NCI-H748 treated with DMSO at 0.1 percent for 48 hours (cell line): ENCODE measurements at places on chromosomes 16 and 17.
A peak's percentile ranks its signal among the peaks of the same experiment; 100 is the strongest.

GRCh38 chr17:75518983-75519537 lies 2.7 kb downstream of the TSEN54 start:
- DNase-seq: no peak

DNA sequence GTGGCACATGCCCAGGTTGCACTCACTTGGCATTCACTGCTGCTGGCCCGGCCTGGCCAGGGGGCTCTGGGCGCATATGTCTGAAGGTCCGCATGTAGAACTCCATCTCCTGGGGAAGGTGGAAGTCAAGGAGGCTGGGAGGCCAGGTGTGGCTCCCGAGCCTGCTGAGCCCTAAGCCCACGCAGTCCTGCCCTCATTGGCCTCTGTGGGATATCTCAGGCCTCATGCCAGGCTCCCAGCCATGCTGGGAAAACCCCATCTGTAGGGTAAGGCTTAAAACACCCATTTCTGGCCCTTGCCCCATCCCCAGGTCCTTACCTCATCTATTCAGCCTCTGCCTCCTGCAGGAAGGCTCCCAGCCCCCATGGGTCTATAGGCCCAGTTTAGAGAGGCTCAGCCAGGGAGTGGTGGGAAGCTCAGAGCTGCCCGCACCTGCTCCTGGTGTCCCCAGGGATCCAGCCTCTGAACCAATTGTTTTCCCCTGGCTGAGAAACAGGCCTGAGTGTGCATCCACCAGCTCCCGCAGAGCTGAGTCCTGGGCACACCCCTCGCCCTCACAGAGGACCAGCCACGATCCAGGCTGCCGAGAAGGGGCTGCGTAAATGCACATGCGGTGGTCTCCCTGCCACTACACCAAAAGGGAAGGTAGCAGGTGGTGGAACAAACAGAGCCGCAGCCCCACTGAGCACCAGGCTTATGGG lies 2.3 kb upstream of the TPPP3 start:
- DNase-seq: peak; percentile 69

DNA sequence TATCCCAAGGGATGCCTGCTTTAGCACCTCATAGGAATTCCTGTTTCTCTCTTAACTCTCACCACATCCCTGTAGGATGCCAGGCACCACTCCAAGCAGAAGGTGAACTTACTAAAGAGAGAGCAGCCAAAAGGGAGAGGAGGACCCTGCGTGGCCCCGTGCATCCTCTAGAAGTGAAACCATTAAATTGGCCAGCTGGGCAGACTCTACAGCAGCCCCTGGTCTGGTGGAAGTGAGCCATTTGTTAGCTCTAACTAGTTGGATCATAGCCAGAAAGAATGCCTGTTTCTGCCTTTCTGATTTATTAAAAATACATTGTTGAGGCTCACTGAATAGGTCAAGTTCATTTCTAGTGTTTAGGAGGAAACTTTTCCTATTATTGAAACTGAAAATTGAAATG lies 22.3 kb downstream of the TMEM11 start:
- DNase-seq: no peak

DNA sequence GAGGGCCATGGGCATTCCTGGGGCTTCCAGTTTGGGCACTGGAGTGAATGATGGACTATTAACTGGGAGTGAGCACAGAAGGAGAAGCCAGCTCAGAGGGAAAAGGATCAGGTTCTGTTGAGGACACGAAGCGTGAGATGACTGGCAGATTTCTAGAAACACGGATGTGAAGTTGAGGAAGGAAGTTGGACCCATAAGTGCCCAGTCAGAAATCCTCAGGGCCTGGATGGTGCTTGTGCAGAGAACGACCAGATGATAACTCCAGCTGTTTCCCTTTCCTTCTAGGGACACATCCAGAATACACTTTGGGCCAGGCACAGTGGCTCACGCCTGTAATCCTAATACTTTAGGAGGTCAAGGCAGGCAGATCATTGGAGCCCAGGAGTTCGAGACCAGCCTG lies 23.3 kb upstream of the ANKRD40CL start:
- DNase-seq: no peak

- no peak for DNase-seq
Measured at GRCh38 chr16:4433228-4433627, 7.6 kb downstream of the DNAJA3 start.

DNA sequence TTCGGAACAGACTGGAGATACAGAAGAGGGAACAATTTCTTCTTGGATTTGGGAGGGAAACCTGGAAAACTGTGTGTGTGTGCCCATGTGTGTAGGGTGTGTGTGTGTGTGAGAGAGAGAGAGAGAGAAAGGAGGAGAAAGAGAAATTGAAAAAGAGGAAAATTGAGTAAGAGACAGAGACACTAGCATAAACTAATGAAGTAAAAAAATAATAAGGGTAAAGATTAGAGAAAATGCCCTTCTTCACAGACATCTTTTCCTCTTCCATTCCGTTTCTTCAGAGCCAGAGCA lies 13.9 kb upstream of the HOXB2 start:
- no peak for DNase-seq

DNA sequence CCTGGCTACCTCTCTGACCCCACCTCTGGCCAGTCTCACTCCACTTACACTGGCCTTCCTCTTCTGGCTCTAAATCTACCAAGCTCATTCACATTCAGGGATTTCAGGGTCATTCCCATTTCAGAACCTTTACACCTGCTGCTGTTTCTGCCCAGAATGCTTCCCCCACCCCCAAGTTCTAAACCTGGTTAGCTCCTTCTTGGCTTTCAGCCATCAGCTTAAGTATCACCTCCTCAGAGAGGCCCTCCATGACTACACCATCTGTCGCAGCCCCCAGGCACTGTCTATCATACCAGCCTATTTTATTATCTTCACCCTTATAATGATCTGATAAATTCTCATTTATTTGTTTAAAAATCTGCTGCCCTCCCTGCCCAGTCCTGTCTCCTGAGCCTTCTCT lies 23.3 kb upstream of the NGFR start:
- no peak for DNase-seq

- DNase-seq: no peak
Measured at GRCh38 chr16:11182411-11182810, 73.6 kb downstream of the SOCS1 start.

GRCh38 chr17:71229070-71229469 lies 891.8 kb upstream of the SOX9 start:
- no peak for DNase-seq

GRCh38 chr17:59124665-59125064 lies 18.0 kb upstream of the TRIM37 start:
- DNase-seq: no peak

DNA sequence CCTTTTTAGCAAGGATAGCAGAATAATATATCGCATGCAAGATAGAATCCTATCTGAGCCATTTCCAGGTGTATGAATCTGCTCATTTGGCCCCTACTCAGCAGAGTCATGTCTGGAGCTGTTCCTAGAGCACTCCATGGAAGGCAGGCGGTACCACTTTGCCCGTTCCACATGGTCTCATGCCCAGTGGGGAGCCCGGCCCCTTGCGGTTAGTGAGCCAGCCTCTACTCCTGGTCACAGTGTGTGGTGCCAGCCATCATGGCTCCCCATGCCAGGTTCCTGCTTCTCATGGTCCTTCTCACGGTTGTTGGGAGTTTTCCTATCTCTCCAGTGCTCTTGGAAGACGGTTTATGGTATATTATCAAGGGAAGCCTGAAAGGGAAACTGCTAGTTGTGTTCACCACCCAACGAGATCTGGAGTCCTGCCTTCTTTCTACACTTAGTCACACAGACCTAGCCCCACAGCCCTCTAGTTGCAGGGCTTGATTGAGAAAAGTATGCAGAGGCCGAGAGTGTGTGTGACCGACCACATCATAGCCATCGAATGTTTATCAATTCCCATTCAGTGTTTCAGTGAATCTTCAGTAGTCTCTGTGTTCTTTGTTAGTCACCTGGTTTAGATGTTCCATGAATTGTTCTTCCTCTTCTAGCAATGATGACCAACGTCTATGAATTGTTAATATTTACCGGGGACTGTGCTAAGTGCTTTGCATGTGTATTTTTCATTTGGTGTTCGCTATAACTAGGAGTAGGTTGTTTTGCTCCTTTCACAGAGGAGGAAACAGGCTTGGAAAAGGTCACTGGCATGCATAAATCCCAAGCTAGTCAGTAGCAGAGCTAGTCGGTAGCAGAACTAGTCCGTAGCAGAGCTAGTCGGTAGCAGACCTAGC lies 9.6 kb downstream of the JPT2 start:
- no peak for DNase-seq
